ENCODE measurements at places on chromosomes 1 and 21.
A peak's percentile ranks its signal among the peaks of the same experiment; 100 is the strongest.

DNA sequence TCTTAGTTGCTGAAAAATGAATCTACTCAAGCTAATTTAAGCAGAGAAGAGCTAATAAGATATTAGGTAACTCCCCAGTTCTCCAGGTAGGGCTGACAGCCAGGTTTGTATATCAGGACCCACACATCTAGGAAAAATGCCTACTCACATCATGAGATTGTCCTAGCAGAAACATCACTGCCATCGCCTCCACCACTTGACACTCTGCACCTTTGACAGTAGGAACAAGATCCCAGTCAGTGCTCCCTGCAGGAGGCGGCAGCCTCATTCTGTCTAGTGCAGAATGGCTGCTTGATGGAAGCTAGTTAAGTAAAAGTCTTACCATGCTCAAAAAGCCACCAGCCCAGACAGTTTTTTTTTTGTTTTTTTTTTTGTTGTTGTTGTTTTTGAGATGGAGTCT lies 31.6 kb upstream of the USP1 start:
- DNase-seq: no peak

DNA sequence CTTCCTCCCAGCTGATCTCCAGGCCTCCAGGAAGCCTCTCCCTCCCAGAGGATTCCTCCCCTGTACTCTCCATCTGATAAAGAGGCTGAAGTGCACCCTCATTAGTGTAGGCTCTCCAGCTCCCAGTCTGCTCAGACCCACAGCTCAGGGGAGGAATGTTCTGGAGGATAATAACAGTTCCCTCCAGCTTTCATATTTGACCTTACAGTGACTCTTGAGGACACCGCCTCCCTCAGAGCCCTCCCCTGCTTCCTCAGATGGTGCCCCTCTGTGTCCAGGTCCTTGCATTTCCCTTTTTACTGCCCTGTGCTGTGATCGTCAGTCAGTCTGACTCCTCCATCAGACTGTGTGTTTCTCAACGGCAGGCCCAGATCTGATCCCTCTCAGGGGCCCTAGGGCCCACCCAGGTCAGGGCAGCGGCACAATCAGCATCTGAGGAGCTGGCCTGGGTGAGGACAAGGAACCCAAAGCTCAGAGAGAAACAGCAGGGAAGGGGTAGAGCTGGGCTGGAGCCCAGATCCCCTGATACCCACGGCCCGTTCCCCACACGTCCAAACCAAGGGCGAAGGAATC lies 1.1 kb upstream of the SHISAL2A start:
- no peak for DNase-seq

DNA sequence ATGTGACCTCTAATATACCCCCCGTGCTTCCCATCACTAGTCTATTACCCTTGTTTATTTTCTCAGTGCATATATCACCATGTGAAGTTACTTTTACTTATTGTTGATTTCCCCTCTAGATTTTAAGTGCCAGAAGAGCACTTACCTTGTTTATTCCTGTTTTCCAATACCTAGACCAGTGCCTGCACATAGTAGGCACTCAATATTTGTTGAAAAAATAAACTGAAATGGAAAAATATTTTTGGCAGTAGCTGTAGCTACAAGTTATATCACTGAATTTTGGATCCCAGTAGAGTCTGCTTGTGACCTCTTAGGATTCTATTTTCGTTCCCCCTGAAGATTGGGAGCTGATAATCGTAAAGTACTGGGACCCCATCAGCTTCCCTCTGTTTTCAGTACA lies 32.0 kb upstream of the FOXE3 start:
- DNase-seq: no peak

DNA sequence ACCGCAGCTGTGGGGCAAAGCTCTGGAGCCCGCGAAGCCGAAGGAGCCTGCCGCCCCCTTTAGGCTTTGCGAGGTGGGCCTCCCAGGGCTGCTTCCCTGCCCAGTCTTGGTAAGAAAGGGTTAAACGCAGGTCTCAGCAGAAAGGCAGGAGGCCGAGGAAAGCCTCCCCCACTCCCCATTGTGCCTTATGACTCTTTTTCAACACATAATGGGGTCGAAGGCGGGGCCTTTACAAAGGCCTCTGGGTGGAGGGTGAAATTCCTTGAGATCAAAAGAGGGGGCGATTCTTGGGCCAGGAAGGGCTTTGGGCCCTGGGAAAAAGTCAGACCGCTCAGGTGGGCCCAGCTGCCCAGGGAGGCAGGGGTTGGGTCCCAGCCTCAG lies 880 bp downstream of the ALPL start:
- no peak for DNase-seq

- DNase-seq: no peak
These were observed 19.1 kb downstream of the OLFML3 start for GRCh38 chr1:113998361-113998760.

DNA sequence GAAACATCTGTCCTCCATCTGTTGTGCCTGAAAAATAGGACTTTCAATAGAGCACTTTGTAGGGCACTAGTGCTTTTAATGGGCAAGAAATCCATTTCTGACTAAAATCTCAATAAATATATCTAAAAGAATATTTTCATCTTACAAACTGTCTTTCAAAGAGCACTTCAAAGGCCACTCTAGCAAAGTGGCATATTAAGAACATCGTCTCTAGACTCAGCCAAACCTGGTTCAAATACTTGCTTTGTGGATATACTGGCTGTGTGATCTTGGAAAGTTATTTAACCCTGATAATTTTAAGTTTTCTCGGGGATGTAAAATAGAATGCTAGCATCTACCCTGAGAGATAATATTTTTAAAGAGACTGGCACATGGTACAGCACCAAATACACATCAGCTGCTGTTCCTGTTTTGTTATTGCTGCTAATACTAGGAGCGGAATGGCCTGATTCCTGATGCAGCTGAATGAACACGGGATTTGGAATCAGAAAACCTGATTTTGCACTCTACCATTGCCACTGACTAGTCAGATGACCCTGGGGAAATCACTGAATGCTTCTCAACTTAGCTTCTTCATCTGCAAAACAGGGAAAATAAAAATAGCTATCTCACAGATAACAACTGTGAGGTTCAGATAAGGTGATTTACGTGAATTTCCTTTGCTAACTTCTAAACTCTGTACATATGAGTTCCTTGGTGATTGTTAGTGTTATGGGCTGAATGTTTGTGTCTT lies 25.2 kb upstream of the LRRC8C start:
- DNase-seq: no peak

DNA sequence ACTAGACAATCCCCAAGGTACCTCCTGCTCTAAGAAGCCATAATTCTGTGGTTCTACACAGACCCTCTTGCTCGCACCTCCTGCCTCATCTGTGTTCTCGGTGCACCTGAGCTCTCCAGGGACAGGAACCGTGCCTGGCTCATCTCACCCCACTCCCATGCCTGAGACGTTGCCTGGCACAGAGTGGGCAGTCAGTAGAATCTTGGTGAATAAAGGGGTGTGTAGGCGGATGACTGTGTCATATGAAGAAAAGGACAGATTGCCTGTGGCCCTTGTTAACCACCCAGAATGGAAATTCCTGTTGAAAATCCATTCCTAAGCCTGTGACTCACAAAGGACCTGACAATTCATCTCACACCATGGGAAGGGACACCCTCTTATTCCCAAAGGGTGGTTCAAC lies 92.9 kb downstream of the KCNN3 start:
- peak; percentile 59 for DNase-seq

GRCh38 chr1:210272666-210273065 lies 40.1 kb downstream of the SERTAD4 start:
- no peak for DNase-seq

DNA sequence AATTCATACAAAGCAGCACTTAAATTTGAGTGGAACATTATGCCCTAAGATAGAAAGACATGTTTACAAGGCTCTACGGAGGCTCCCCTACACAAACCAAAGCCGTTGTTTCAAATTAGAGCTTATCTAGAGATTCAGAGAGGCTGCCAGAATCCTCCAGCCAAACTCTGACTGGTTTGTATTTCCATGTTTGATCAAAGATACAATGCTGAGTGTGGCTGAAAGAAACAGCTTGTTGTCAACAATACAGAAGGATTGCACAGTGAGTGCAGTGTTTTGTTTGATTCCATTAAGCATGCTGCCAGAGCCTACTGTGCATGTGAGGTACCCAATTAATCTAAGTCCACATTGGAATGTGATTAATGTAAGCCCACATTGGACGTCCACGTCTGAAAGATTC lies 402.7 kb downstream of the DISC1 start:
- DNase-seq: no peak

DNA sequence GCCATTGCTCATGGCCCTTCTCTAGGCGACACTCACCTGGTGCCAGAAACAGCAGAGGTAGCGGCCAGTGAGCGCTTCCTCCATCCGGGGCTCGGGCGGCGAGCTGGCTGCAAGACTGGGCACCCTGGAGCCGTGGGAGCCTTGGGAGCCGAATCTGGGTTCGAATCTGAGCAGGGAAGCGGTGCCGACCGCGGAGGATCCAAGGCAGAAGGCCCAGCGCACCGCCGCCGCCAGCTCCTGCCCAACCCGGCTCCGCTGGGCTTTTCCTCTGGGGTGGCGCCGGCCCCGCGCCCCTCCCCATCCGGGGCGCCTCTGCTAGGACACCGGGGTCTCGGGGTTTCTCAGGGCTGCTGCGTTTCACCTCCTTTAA lies 1.7 kb upstream of the PRDM16 start:
- DNase-seq: no peak

Data from epithelial cell of esophagus (primary cell).